T-helper 1 cell (primary cell): ENCODE measurements at places on chromosomes 2 and 18.

- DNase-seq = no peak
Observed at GRCh38 chr2:105135436-105135835, 97.6 kb downstream of the MRPS9 start.

DNA sequence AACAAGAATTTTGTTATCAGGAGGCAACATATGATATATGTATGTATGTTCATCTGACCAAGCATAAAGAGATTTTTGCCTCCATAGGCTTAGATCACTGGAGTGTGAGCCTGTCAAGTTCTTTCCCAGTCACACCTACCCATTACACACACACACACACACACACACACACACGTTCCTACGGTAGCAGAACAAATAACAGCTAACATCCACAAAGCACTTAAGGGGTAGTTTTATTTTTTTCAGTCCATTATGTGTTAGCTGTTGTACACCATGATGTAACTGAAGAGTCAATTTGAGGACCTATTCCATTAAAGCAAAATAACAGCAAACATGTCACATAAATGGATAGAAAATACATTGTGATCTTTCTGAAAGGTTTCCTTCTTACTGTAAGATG lies 39.5 kb downstream of the UGP2 start:
- no peak for DNase-seq

GRCh38 chr18:35577045-35577848 lies 4.3 kb upstream of the GALNT1 start:
- peak; percentile 69 for DNase-seq

- no peak for DNase-seq
Observed at GRCh38 chr2:181904022-181904632, 12.6 kb downstream of the ITPRID2 start.

GRCh38 chr2:46988733-46989481 lies 73.3 kb upstream of the MCFD2 start:
- no peak for DNase-seq

- no peak for DNase-seq
Observed at GRCh38 chr2:99572373-99573164, 82.8 kb upstream of the REV1 start.

DNA sequence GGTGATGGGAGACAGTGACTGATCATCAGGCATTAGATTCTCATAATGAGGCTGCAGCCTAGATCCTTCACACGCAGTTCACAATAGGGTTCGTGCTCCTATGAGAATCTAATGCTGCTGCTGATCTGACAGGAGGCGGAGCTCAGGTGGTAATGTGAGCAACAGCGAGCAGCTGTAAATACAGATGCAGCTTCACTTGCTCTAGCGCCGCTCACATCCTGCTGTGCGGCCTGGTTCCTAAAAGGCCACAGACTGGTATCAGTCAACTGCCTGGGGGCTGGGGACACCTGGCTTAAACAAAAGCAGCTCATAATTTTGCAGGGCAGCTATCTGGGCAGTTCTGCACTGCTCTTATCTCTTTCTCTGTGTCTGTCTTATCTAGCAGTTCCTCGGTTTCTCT lies 20.4 kb upstream of the CD226 start:
- no peak for DNase-seq

- no peak for DNase-seq
Observed at GRCh38 chr2:202096736-202097135, 23.7 kb downstream of the KIAA2012 start.

- DNase-seq = no peak
Observed at GRCh38 chr2:166334805-166335204, 40.9 kb downstream of the SCN9A start.

DNA sequence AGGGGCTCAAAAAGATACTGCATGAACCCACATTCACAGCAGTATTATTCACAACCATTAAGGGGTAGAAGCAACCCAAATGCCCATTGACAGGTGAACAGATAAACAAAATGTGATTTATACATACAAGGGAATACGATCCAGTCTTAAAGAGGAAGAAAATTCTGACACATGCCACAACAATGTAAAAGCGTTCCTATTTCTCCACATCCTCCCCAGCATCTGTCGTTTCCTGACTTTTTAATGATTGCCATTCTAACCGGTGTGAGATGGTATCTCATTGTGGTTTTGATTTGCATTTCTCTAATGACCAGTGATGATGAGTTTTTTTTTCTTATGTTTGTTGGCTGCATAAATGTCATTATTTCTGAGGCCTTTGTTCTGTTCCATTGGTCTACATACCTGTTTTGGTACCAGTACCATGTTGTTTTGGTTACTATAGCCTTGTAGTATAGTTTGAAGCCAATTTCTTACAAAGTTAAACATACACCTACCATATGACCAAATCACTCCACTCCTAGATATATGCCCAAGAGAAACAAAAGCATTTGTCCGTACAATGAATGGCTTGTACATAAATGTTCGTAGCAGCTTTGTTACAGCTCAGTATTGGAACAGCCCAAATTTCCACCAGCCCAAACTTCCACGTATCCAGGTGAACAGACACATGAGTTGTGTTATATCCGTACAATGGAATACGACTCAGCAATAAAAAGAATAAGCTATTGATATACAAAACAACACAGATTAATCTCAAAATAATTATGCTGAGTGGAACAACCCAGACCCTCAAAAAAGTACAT lies 85.1 kb downstream of the TMEM131 start:
- DNase-seq = no peak

DNA sequence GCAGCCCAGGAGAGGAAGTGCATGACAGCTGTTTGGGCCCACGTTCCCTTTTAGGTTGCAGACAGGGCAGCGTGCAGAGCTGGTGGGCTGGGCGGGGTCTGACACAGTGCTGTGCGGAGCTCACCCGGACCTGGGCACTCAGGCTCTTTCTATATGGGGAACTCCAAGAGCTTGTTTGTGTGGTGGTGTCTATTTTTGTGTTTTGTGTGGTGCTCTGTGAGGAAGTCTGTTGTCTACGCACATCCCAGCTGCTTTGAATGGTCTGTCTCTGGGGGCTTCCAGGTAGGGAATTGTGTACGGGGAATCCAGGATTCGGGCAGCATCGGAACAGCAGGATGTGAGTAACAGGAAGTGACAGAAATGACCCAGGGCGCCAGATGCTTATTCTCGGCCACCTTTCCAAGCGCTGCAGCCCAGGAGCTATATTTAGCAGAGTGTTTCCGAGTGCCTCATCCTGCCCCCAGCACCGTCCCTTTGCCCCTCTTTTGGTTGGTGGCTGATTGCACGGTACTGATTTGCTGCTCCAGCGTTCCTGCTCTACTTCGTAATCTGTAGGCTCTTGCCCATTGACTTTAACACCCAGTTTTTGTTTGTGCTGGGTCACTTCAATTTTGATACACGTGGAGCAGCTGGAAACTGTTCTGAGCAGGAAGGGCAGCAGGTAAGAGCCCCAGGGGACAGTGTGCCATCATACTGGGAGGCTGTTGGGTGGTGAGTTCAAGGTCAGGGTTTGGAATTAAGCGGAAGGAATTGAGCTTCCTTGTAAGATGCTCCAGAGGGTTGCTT lies 64.7 kb downstream of the DGKD start:
- peak; percentile 71 for DNase-seq

- DNase-seq = no peak
Observed at GRCh38 chr2:17879137-17879912, 858 bp downstream of the KCNS3 start.

DNA sequence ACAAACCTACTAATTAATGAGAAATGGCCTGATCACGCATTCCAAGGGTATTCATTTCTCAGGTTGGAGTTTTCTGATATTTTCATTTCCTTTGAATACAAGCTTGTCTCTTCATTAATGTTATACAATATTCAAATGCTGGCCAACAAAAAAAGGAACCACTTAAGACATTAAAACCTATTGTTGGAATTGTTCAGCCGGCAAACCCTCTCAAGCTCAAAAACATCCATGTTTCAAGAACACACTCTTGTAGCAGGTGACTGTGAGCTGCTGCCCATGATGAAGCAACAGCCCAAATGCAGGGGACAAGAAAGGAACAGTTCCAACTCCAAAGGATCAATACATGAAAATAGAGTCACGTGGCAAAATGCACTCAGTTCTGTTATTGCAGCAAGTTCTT lies 454.5 kb downstream of the BCL11A start:
- no peak for DNase-seq

GRCh38 chr2:10057231-10058107 lies 14.1 kb downstream of the KLF11 start:
- DNase-seq = no peak

DNA sequence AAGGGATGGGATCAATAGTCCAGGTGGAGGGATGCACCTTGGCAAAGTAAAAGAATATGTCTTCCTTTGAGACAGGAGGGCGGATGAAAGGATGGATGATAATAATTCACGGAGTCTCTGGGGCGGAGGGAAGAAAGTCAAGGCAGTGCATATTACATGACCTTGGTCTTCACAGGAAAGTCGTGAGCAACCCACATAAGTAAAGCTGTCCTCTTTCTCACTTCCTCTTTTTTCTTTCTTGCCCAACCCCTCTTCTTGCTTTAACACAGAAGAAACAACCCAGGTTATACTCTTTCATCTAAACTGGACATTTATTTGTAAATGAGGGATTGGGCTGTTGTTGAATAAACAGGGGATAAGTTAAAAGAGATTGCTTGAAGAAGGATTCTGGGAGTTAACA lies 168.7 kb upstream of the SKOR2 start:
- no peak for DNase-seq

DNA sequence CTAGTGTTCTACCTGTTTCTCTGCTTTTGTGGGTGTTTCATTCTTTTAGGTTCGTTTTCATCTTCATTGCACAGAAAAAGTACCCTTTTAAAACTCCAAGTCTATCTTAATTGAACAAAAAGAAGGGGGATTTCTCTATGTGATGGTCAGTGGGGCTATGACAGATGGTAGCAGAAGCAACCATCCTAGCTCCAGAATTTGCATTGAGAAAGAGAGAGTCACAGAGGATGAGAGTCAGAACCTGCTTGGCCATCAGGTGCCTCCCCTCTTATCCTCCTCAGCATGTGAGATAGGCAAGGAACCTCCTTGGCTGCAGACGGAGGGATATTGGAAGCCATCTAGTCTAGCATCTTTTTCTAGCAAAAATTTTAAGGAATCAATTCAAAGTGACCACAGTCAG lies 398.0 kb upstream of the DCC start:
- DNase-seq = no peak

GRCh38 chr2:95121407-95122196 lies at the start of gene MRPS5:
MRPS5 (minus strand) TSS chr2:95121808; CDS start chr2:95121791, 17 bp downstream.
- peak; percentile 73 for DNase-seq

DNA sequence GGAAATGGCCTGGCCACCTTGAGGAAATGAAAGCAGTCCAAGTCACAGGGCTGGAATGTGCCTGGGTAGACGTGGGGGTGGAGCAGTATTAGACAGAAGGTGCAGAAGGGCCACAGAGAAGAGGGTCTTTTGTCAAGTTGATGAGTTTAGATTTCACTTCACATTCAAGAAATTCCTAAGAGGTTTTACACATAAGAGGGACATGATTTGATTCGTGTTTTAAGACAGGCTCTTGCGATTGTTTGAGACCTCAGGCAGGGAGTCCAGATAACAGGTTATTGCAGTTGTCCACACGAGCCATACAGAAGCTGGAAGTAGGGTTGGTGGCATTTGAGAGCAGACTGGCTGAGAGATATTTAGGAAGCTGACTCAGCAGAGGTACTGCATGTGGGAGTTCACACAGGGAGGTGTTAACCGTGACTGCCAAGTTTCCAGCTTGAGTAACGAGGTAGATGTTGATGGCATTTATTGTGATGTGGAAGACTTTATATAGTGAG lies 64.6 kb downstream of the NEB start:
- DNase-seq = no peak

- no peak for DNase-seq
Observed at GRCh38 chr2:218332920-218333645, 23.6 kb upstream of the CATIP start.

GRCh38 chr2:42809819-42810120 lies 17.4 kb upstream of the HAAO start:
- peak; percentile 59 for DNase-seq

DNA sequence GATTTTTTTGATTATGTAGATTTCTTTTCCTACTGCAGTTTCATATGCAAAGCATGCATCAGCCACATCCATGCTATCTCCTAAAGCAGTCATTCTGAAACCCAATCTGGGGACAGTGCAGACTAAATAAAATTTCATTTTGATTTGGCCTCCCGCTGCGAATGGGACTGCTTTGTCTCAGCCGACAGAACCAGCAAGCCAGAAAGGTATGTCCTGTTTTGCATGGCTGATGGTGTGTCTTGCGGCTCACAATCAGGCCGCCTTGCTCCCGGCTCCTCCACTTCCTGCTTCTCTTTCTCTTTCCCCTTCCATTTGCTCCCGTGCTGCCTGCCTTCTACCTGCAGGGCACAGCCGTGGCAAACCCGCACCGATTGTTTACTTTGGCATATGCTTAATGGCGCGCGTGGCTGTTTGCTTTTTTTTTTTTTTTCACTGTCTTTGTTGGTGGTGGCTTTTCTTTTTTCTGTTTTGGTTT lies 419.6 kb upstream of the POU3F3 start:
- DNase-seq = no peak

GRCh38 chr18:42961298-42961697 lies 154.2 kb downstream of the RIT2 start:
- DNase-seq = no peak

DNA sequence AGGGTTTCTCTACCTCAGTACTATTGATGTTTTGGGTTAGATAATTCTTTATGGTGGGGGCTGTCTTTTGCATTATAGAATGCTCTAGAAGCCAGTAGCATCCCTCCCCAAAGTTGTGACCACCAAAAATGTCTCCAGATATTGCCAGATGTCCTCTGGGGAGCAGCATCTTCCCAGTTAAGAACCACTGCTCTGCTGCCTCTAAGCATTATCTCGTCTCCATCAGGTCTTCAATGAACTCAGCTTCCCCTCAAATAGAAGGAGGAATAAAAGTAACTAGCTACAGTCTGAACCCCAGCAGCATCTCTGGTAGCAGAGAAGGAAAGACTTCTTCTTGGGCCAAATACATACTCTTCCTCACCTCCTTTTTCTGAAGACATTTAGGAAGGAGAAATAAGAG lies 244.1 kb downstream of the AGPS start:
- no peak for DNase-seq

- DNase-seq = no peak
Observed at GRCh38 chr2:152173831-152174230, 1.7 kb downstream of the STAM2 start.

GRCh38 chr2:33134791-33135560 lies 188.2 kb downstream of the LTBP1 start:
- no peak for DNase-seq

- no peak for DNase-seq
Observed at GRCh38 chr2:46870051-46870839, 45.4 kb downstream of the MCFD2 start.

- no peak for DNase-seq
Observed at GRCh38 chr2:125516496-125517109, 1139.4 kb upstream of the GYPC start.

- DNase-seq = no peak
Observed at GRCh38 chr2:3639653-3640052, 18.3 kb upstream of the ALLC start.

- peak; percentile 55 for DNase-seq
Observed at GRCh38 chr18:23131693-23132319, 3.5 kb upstream of the CABLES1 start.

GRCh38 chr18:63162271-63163014 lies 157.1 kb downstream of the BCL2 start:
- no peak for DNase-seq

DNA sequence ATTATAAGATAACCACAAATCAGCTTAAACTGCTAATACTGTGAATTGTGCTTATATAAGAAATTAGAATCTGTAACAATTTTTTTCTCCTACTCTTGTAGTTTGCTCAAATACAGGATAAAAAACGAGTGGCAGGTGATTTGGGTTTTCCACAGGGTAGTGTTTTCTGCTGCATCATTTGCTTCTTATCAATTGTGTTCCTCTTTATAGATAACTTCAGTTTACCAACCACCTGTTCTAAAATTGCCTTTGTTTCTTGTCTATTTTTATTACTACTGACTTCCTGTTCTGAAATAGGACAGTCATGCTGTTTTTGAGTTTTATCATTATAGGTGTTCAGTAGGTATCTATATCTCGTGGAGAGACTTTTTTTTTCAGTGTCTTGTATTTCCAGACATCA lies 56.9 kb downstream of the MFSD6 start:
- DNase-seq = no peak
